Kidney (tissue), 22 donors: ENCODE measurements at places on chromosomes 2 and 18.

GRCh38 chr2:33008716-33009115, 62.0 kb downstream of the LTBP1 start:
- no peak for DNase-seq

DNA sequence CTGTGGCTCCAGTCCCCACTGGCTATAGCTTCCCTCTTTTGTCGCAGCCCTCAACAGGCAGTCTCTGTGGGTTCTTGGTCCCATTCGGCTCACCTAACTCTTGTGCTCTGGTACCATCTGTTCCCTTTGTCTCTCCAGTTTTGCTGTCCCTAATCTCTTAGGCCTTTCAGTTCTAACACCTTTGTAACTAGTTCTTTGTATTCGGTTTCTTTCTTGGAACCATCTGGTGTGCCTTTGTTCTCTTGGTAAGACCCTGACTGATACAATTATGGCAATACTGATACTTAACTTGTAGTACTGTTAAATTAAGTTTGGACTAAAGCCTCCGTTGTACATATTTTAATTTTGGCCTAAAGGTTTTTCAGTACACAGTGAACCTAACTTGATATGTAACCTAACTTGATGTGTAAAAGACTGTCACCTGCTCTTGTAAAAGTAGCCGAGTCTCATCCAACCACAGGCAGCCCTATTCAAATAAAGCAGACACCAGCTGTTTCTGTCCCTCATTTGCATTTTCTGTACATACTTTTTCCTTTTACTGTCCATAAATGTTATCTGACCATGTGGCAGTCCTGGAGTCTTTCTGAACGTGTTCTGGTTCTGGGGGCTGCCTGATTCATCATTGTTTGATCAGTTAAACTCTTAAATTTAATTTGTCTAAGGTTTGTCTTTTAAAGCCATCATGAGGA, 4.8 kb upstream of the MRPL44 start:
- no peak for DNase-seq

- no peak for DNase-seq
Measured at GRCh38 chr2:24821433-24821891, 28.2 kb downstream of the CENPO start.

DNA sequence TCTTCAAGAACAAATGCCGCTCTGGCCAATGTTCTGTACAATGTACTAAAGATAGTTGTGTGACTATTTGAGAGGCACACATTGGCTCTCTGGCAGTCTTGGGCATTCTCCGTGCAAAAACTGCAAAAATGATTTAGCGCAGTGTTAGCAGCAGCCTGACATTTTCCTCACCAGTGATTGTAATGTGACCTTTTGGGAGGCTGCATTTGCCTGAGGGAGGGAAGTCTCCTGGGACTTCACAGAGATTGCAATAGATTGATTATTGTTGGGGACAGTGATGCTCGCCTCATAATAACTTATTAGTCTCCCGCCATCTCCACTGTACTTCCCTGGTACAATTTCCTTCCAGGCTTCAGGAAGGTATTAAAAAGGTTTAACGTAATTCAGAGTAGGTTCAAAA, 149.2 kb downstream of the UXS1 start:
- no peak for DNase-seq

DNA sequence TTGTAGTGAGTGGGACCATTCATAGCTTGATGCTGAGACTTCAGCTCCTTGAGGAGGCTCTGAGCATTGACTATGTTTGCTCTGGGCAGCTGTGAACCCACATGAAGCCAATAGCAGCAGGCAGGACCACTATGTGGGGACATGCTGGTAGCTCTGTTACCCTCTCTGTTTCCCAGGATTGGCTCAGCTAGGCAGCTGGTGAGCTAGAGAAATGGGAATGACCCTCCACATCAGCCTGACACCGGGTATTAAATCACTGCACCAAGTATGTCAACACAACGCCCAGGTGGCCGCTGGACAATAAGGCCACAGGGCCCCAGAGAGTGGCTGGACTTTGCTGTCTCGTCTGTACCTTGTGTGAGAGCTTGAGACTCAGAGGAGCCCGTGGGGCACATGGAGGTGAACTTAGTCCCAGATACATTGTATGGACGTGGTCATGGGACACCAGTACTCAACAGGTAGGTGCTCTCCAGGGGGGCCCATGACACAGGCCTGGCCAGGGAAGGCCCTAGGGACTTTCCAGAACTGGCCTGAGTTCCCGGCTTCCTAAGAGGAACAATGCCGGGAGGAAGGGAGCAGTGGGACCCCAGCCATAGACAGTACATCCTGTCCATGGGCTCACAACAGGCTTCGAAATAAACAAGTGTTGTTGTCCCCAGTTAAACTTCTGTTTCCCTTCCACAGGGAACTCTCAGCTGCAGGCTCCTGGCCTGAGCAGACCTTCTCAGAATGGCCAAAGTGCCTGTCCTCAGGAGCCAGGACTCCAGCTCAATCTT, 35.2 kb downstream of the HS1BP3 start:
- DNase-seq = no peak

GRCh38 chr2:111624411-111625156, 259.4 kb downstream of the ANAPC1 start:
- no peak for DNase-seq

DNA sequence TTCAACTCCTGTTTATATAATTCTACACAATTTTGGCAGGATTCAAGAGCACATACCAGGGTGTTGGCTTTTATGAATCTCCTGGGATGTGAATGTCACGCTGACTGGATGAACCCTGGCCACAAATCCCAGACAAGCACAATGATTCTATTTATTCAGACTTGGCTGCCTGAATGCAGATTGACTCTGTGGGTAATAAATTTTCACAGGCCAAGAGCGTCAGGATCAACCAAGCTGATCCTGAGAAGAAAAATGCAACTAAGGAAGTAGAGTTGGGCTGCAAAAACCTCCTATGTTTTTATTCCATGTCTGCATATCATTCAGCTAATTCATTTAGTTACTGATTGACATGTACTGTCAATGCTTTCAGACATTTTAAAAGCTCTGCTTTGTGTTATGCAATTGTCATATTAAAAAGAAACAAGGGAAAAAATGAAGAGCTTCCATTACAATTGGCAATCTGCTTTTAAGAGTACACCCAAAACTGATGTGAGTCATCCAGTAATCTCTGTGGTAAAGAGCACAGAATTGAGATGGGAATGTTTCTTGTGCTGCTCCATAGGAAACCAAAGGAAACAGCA, 173.0 kb upstream of the REV1 start:
- DNase-seq = peak; percentile 57

DNA sequence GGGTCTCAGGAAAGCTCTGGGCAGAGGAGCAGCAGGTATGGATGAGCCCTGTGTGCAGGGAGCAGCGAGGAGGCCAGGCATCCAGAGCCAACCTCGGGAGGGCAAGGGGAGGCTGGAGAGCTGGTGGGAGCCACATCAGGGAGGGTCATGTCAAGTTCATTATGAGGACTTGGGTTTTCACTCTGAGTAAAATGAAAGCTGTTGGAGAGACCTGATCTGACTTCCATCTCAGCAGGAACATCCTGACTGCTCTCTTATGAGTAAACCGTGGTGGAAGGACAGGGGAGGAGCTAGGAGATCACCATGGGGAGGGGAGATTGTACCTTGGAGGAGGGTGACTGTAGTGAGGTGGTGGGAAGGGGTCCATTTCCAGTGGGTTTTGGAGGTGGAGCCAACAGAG, 209.8 kb downstream of the LDLRAD4 start:
- DNase-seq = no peak

- no peak for DNase-seq
Measured at GRCh38 chr2:222949690-222950323, 89.0 kb downstream of the ACSL3 start.

GRCh38 chr2:222499226-222499625, 74.9 kb downstream of the SGPP2 start:
- no peak for DNase-seq

DNA sequence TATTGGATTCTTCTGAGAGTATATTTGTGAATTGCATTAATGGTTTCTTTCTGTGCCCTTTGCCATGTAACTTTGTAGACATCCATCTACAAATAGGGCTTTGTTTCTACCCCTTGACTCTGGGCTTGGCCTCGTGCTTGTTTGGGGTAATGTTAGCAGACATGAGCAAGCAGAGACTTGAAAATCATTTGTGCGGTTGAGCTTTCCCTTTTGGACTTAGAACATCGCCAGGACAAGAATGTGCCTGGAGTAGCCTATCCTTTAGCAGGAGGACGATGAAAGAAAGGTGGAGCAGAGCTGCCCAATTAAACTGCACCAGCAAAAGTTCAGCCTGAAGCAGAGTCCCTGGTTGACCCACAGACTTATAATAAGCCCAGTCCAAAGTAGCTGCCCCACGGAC, 785.9 kb downstream of the EPHA4 start:
- no peak for DNase-seq

DNA sequence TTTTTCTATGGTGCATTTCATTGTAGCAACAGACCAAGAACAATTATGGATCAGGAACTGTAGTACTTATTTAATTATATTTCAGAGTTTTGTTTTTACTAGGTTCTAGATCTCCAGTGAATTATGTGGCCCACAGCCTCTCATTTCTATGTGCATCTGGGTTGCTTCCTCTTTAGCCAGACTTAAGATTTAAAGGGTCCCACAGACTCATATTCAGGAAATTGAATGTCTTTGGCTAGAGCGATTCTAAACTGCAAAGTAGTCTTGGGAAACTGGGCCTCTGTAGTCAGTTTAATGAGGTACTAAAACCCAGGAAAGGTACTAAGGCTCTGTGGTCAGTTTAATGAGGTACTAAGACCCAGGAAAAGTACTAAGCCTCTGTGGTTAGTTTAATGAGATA, 94.4 kb downstream of the LYPD6B start:
- no peak for DNase-seq

DNA sequence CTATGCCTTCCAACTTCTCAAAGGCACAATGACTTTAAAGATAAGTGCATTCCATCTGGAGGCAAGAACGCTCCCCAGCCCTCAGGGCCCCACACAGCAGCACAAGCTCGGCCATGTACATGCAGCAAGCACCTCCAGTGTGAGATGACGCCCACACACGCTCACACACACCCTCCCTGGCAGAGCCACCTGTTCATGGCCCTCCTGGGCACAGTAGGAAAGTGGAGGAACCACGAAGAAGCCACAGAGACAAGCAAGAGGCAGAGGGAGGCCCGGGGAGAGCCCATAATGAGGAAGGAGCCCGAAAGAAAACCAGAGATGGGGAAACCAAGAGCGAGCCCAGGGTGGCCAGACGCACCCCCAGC, 21.7 kb downstream of the BIN1 start:
- peak; percentile 45 for DNase-seq

DNA sequence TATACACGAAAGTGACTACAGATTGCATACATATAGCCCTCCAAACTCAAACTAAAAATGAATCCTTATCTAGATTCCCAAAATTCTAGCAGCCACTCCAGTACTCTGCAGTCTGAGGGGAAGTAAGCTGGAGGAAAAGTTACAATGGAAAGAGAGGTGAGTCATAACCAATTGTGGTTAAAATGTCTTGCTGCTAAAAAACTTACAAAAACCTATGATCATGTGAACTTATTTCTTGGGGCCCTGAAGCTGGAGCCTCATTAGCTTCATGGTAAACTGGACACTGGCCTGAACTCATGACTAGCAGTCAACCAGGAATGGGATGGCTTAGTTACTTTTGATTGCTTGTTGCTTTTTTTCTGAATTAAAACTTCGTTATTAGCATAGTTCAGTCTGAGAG, 175.9 kb downstream of the SLC4A3 start:
- no peak for DNase-seq

DNA sequence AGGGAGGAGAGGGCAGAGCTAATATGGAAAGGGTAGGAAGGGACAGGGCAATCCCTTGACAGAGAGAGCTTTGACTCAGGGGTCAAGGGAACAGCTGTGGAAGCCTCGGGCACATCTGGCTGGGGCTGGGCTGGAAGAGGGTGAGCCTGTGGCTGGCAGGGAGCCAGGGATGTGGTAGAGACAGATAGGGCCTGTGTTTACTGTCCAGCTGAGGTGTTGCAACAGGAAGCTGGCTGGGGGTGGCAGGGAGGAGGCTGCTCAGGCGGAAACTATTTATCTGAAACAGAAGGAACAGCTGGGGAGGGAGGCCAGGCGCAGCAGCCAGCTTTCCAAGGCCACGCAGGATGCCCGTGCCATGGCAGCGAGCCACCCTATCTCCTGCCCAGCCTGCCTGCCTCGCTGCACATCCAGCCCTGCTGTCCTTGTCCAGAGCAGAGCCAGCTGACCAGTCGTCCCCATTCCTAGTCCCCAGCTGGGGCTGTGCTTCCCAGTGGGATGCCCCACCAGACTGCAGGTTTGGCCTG, 264.7 kb downstream of the CYP26B1 start:
- peak; percentile 90 for DNase-seq

GRCh38 chr2:232714969-232715368, 17.8 kb downstream of the GIGYF2 start:
- no peak for DNase-seq

GRCh38 chr2:225041851-225042799, at the start of gene DOCK10:
Gene DOCK10, minus strand, starts transcription at chr2:225042468. Its CDS starts 94 bp downstream, at chr2:225042374.
- peak; percentile 57 for DNase-seq

- no peak for DNase-seq
Measured at GRCh38 chr2:203470371-203470770, 64.7 kb downstream of the RAPH1 start.

DNA sequence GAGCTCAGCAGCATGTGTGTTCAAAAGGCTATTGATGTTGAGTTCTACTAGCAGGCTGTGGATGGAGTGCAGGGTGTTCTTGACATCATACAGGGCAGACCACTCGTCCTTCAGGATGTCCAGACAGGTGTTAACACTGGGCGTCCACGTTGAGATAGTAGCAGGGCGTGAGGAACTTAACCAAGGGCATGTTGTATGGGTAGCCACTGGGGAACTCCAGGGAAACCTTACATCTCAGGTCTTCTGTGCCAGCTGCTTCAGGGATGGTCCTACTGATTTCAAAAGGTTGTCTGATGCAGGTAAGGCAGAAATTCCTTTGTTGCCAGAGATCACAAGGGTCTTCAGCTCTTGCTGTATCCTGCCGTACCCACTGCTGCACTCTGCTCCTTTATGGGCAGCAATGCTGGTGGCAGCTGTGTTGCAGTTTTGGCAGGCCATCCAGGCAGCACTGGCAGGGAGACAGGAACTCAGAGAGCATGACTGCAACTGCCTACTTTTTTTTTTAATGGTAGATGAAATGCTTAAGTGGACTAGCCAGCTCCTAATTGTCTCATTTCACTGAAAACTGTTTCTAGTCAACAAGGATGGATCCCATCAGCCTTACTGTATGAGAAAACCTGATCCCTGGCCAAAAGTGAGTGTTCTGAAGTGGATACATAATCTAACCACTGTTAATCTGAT, 32.4 kb upstream of the RBBP8 start:
- DNase-seq = peak; percentile 64

DNA sequence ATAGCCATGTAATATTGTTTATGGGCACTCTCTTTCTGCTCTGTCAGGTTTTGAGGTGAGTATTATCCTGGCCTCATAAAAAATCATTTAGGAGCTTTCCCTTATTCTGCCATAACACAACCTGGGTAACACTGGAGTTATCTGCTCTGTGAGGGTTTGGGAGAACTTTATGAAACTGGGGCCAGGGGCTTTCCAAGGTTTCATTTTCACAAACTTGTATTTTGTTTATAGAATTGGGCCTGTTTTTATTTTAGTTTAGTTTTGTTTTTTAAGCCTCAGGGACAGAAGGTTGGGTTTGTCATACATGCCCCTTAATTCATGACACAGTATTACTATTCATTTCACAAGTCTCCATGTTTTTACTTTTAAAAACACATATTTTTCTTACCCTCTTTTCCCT, 83.5 kb downstream of the IRS1 start:
- DNase-seq = no peak
